ENCODE measurements at places on chromosomes 7 and 10.

DNA sequence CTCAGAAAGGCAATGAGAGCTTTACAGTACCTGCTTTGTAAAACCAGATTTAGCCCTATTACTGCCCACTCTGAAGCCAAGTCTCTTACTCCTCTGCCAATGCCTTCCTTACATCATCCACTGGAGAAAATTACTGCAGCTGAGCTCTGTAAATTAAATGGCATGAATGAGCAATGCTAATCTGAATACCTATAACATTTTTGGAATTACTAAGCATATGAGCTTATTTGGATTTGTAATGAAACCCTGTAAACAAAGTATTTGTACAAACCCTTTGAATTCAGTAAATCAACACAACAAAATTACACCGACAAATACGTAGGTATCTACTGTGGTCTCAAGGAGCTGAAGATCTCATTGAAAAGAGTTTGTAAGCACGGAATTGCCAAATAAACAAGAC, 12.1 kb upstream of the CCNY start:
- no peak for DNase-seq

DNA sequence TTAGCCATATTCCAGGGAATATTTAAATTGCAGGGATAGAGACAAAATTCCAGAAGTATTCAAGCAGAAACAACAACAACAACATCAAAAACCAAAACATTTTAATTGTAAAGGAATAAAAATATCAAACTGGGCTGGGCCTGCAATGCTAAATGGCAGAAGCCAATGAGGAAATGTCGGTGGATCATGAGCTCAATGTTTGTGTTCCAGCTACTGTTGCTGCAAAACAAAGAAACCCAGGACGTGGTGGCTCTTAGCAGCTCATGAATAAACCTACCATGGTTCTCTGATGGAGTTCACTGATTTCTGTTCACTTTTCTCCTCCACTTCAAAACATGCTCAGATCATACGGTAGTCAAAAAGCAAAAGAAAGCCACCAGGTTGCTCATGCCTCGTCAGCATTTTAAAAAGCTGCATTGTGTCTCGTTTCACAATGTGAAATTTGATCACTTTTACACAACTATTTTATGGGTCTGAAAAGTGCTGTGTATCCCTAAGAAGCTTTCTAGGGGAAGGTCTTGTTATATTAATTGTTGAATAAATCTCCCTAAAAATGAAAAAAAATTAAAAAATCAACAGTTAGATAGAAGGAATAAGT, 54.0 kb downstream of the ASNS start:
- no peak for DNase-seq

DNA sequence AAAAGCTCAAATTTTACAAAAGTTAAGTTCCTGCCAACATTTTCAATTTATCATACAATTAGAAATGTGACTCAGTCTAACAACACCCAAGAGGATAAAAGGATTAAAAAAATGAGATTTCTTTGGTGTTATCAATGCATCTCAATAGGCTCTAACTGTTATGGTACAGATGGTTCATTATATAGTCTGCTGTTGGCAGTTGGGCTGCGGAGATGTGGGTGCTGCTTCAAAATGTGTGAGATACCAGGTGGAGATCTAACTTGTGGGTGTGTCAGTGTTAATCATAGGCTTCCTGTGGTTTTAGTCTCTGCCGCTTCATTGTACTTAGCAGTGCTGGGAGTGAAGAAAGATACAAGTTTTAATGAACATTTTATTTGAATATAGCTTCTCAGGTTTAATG, 231.2 kb downstream of the EXOC4 start:
- no peak for DNase-seq

DNA sequence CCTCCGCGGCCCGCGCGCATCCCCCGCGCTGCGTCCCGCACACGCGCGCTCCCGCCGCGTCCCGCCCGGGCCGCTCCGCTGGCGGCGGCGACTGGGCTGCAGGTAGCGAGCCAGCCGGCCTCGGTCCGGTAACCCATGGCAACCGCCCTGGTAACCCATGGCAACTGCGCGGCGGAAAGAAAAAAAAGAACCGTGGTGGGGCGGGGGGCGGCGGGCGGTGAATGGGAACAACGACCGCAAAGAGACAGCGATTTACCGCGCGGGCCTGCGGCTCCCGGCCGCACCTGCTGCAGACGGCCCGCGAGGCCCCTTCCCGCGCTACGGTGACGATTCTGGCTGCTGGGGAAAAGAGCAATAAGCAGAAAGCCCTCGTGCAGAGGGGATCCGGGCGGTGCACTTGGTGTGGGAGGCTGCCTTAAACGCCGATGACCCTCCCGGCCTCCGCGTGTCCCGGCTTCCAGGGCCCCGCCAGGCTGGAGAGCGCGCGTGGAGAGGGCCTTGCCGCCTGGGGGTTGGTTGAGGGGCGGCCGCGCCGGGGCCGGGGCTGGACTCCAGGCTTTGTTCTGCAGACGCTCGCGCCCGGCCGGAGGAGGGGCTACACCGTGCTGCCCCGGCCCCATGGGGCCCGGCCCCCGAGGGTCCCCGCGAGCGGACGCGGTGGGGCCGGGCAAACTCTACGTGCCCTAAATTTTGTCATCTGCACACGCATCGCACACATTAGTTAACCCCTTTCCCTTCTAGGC, 84.7 kb downstream of the SNX10 start:
- DNase-seq: no peak

GRCh38 chr7:150940431-150941102, 37.6 kb downstream of the KCNH2 start:
- DNase-seq: no peak

DNA sequence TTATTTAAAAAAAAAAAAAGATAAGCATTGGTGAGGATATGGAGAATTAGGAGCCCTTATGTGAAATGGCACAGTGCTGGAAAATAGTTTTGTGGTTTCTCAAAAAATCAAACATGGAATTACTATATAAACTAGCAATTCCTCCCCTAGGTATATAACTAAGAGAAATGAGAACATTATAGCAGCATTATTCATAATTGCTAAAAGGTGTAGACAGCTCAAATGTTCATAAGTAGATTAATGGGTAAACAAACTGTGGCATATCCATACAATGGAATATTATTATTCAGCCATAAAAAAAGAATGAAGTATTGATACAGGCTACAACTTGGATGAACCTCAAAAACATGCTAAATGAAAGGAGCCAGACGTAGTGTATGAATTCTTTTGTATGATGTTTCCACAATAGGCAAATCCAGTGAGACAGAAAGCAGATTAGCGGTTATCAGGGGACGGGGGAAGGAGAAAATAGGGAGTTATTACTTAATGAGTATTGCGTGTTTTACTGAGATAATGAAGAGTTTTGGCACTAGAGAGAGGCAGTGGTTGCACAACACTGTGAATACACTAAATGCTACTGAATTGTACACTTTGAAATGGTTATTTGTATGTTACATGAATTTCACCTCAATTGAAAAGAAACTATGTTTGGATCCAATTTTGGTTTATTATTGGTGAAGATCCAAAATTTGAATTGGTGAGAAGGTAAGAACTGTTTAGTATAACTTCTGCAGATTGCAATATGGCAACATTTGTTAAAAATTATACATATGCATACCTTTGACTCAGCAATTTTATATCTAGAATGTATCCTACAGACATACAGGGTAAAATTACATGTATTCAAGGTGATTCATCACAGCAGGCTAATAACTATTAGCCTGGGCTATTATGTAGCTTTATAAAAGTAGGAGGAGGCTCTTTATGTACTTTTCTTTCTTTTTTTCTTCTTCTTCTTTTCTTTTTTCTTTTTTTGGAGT, 69.7 kb downstream of the VCL start:
- no peak for DNase-seq

DNA sequence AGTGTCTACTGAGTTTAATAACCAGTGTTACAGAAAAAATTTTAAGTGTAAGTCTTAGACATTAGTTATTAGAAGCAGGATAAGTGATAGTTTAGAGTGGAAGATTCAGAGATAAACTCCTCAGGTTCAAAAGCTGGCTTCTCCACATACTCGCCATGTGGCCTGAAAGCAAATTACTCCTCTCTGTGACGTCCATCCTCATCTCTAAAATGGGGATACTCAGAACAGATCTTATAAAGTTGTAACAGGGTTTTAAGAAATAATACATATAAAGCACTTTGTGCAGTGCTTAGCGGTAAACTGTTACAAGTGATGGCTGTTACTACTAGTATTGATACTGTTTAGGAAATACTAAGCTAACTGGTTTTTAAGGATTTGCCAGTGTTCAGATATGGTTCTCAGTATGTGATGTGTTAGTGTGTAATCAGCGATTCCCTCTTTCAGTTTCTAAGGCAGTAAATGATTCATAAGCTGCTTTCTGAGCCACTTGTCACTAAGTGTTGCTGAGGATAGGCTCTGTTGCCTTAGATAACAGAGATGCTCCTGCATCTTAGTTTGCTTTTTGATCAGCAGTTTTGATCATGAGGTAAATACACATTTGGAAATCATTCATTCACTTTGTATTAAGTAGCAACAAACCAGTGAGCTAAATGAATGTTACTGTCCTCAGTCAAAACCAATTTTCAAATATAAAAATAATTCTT, 58.7 kb downstream of the CYP51A1 start:
- no peak for DNase-seq

DNA sequence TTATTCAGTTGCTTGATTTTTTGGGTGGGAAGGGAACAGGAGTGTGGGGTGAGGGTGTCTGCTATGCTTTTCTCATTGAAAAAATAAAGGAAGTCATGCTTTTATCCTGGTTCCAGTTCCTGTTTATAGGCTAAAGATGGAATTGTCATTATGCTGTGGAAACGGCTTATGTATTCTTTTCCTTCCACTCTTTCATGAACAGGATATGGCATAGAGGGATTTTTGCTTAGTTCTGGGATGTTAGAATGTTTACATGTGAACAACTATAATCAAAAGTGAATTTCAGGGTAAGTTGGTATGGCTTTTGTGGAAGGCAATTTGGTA, 35.9 kb upstream of the PTPN12 start:
- DNase-seq: no peak

GRCh38 chr10:36711361-36711760, 414.0 kb upstream of the ANKRD30A start:
- DNase-seq: no peak

DNA sequence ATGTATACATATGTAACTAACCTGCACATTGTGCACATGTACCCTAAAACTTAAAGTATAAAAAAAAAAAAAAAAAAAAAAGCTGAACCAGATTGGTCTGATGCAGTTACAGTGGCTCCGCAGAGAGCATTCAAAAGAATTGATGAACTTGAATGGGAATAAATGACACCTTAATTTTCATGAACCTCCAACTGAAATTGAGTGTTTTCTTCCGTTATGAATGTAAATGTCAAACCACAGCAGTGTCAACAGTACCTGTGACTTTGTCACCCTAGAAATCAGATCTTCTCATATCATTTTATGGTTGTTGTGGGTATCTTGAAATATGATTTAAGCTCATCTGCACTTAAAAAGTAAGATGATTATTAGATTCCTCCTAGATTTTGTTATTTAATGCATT, 32.7 kb upstream of the SRGN start:
- no peak for DNase-seq

DNA sequence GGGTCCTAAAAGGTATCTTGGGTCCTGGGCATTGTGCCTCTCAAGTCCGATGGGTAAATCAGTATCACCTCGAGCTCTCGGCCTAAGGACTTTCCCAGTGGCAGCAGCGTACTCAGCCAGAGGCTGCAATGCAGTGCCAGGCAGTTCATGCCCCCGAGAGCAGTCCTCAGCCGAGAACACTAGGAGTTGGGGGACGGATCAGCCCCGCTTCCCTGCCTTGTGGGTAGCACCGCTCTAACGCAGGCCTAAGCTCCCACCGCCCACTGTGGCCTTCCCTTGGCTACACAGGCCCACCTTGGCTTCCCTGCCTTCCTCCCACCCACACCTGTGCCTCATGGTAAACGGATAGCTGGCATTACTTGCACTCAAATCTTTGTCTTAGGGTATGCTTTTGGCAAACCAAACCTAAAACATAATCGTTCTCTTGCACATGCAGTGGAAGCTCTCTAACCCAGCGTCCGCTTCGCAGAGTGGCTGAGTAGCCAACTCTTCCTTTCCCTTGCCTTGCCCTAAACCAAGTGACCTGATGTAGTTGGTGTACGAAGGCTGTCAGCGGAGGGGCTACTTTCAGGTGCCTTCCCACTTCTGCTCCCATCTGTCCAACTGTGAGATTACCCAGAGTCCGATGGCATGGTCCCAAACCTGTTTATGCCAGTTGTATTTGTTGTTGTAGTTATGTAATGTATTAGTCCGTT, 73.2 kb upstream of the CHST15 start:
- DNase-seq: no peak

DNA sequence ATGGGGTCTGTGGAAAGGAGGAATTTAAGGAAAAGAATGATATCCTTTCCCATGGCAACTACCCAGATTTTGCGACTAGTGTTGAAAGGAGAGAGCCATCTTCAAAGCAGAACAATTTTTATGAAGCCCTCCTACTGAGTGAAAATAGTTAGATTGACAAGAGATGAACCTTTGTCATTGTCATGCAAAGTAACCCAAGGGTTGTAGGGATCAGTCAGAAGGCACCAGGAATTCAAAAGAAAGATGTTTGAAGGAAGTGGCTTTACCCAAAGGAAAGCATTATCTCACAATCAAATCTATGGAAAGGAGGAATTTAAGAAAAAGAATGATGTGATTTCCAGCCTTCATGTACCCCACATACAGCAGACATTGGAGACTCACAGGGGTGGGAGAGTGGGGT, 544.4 kb downstream of the IPMK start:
- no peak for DNase-seq

- no peak for DNase-seq
These were observed 666 bp downstream of the NRG3 start for GRCh38 chr10:81875467-81876252.

DNA sequence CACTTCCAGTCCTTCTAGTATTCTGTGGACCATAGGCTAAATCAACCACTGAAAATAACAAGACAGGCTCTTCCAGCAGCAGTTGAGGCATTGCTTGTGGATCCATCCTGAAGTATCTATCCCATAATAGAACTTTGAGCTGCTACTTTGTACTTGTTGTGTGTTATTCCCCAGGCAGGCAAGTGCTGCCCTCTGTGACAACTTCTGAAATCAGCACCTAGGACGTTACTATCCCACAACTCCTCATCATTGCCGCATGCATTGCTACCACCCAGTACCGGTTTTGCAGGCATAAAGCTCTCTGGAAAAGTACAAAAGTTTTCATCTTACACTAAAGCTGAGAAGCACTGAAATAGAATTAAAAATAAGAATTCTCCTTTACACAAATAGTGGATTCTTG, 145.3 kb downstream of the HTR7 start:
- no peak for DNase-seq

DNA sequence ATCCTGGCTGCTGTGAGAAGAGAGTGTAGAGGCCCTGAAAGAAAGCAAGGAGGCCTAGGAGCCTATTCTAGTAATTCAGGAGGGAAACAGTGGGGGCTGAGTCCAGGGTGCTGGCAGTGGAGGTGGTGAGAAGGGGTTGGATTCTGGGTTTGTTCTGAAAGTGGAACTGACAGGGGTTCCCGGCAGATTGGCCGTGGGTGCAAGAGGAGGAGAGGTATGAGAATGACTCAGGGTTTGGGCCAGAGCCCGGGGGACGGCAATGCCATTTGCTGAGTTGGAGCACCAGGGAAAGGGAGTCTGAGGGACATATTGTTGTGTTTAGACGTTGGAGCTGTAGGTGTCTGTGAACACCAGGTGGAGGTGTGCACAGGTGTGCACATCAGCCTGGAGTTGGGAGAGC, 38.5 kb downstream of the NPTX2 start:
- no peak for DNase-seq

GRCh38 chr10:95445223-95445836, 115.8 kb downstream of the SORBS1 start:
- no peak for DNase-seq
